Endothelial cell (in vitro differentiated cells): ENCODE measurements at places on chromosomes 11 and 22. TPM values are rescaled to one million over a fixed set of nuclear protein-coding genes. Genes with fewer than 3 reads are reported as not detected.

DNA sequence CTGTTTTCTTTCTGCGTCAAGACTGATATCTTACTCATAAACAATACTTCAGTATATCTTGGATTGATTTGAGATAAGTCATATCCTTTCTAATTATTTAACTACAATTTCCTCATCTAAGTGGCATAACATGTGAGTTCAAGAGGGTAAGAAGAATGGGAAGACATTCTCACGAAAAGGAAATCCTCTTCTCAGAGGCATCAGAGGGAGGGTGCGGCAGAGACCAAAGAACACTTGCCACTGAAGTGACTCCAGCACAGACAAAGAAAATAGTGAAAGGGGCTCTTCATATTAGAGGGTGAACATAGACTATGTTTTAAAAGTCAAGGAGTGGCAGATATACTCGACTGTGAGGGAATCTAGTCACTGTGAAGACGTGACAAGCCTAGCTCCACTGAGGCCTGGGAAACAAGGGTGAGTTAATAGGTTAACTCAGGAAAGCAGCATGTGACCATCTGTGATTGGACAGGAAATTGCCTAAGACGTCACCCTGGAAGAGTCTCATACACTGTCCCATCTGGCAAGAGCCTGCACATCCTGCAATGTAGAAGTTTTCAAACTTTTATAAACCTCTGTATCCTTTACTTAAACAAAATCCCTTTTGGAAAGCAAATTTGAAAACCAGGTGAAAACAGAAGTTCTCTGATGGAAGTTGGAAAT, 1.9 kb upstream of the MMP1 start:
- DNase-seq: no peak

- no peak for DNase-seq
Measured at GRCh38 chr11:3990406-3990805, 104.2 kb upstream of the RRM1 start.

DNA sequence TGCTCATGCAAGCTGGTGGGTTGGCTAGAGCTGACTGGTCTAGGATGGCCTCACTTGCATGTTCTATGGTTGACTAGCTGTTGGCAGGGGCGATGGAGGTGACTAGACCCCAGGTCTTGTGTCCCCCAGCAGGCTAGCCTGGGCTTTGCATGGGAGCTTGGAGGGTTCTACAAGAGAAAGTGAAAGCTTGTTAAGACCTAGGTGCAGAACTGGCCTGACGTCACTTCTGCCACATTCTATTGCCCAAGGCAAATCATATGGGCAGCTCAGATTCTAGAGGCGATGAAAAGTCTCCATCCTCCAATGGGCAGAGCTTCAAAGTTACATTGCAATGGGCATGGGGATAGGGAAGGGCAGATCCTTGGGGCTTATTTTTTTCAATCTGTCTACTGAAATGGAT, 170.9 kb downstream of the MIAT start:
- DNase-seq: no peak

DNA sequence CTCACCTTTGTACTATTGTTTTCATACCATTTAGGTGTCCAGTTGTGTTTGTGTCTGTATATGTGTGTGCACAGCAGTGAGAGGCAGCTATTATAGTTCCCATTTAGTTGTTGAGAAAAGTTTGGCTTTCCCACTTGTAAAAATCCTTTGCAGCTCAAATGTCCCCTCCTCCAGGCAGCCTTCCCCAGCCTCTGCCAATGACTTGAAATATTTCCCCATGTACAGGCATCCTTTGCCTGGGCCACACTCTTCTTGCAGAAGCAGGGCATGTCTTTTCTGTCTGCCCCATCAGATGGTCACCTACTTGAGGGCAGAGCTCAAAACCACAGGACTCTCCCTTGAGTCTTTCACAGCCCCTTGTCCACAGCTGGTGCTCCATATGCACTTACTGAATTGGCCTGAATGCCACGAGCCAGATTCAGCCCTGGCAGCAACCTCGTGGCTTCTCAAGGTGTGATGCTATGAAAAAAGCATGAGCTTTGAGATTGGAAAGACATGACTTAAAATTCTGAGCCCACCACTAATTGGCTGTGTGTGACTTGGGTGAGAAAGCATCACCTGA, 39.3 kb downstream of the MYEOV start:
- no peak for DNase-seq

DNA sequence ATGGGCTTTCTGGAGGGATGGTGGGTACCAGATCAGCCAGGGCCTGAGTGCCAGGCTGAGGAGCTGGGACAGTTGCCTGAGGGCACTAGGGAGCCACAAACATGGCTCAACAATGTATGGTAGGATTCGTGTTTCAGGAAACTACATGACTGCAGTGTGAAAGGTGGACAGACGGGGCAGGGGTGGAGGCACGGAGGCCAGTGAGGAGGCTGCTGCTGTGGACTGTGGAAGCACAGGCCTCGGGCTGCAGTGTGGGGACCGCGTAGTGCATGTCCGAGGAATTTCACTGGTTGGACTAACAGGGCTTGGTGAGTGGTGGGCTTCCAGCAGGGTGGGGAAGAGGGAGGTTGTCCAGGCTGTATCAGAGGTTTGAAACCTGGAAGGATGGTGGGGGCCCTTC, 7.8 kb downstream of the P2RY2 start:
- DNase-seq: no peak

- no peak for DNase-seq
Measured at GRCh38 chr11:69307871-69308431, 14.0 kb downstream of the MYEOV start.

DNA sequence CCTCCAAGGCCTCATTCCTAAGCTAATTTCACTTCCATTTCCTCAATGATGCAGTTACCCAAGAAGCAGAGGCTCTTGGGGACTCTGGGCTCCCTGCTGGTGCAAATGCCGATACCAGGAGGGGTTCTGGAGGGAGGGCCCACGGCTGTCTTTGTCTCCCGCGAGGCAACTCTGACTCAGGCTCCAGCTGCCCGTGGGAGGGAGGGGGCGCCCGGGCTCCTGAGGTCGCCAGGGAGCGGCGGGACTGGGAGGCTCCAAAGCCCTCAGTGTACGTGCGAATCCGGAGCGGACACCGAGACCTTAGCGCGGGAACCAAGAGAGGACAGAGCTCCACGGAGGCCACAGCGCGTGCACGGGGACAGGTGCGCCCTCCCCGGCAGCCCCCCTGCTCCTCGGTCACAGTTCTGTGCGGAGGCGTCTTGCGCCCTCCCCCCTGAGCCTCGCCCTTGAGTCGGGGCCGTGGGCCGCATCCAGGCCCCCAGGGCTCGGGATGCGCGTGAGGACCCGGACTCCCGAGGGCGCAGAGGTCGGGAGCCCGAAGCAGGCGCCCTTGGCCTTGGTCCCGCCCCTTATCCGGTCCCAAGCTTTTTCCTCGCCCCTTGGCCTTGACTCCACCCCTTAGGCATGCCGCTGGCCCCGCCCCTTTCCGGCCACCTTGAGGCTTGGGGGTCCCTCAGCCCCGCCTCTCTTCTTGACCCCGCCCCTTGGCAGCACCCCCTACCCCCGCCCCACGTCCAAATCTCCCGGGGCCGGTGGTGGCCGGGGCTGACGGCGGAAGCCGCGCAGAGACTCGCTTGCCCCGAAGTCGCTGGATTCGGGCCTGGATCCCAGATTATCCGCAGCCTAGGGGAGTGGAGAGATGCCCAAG, 4.7 kb upstream of the SHISA8 start:
- peak; percentile 70 for DNase-seq

- DNase-seq: no peak
Measured at GRCh38 chr22:49927483-49928184, 9.2 kb downstream of the CRELD2 start.

DNA sequence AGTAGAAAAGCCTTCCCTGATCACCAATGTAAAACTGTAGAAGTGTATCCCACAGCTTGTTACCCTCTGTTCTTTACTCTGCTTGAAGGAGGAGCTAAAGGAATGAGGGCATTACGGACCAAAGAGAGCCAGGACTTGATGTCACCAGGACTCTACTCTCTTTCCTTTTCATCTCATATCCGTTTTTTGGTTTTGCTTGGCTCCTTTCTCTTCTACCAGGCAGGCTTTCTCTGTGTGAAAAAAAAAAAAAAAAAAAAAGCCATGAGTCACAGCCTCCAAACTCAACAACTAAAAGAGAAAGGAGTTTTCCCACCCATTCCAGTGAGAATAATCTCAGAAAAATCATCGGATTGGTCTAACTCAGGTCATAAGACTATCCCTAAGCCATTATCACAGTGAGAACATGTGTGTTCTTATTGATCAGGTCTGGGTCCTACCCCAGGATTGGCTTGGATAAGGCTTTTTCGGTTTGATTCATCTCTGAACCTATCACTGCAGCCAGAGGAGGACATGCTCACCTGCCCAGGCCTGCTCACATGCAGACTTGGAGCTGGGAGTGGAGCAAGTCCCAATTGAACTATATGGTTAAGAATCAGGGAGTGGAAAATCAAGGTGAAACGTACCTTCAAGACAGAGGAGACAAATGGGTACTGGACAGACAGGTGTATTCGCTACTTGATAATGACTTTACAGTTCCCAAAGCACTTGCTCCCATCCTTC, 19.4 kb upstream of the LRRC55 start:
- DNase-seq: no peak

GRCh38 chr22:19419086-19419463, 12.5 kb downstream of the HIRA start:
- no peak for DNase-seq

DNA sequence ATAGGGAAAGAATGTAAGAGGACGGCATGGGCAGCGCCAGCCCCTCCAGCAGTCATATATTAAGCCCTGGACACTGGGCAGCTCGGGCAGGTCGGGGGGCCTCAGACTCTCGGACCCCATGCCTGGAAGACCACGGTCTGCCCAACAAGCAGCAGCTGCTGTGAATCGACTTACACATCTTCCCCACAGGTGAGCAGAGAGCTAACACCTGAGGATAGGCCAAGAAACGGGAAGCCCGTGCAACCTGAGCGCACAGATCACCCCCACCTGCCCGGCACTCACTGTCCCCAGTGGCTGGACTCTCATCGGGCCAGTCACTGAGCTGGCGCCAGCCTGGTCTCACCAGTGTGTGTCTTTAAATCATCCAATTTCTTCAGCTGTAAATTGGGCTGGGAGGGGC, 4.7 kb upstream of the TCF20 start:
- no peak for DNase-seq

DNA sequence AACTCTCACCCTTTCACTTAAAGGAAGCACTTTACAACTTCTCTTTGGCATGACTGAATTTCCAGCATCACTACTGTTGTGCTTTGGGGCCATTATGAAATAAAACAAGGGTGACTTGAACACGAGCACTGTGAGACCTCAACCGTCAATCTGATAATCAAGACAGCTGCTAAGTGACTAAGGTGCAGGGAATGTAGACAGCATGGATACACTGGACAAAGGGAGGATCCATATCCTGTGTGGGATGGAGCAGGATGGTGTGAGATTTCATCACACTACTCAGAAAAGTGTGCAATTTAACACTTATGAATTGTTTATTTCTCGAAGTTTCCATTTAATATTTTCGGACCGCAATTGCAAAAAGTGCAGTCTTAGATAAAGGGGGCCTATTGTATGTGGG, 16.1 kb upstream of the EXPH5 start:
- DNase-seq: no peak

DNA sequence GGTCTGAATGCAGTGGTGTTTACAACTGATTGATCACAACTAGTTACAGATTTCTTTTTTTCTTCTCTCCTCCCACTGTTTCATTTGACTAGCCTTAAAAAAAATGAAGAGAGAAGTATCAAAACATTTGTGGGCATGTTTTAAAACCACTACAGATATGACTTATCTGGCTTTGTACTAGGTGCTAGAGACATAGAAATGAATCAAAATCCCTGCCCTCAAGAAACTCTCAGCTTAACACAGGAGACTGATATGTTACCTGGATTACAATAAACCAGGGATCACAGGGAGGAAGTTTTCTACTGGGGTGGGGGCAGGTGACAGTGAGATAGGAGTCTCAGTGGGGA, 25.2 kb upstream of the CTR9 start:
- DNase-seq: no peak

GRCh38 chr11:107696140-107696539, 15.7 kb downstream of the SLN start:
- DNase-seq: no peak

GRCh38 chr11:107011977-107012376, 6.3 kb downstream of the GUCY1A2 start:
- no peak for DNase-seq

GRCh38 chr11:18491924-18492323, 34.8 kb downstream of the TSG101 start:
- no peak for DNase-seq

DNA sequence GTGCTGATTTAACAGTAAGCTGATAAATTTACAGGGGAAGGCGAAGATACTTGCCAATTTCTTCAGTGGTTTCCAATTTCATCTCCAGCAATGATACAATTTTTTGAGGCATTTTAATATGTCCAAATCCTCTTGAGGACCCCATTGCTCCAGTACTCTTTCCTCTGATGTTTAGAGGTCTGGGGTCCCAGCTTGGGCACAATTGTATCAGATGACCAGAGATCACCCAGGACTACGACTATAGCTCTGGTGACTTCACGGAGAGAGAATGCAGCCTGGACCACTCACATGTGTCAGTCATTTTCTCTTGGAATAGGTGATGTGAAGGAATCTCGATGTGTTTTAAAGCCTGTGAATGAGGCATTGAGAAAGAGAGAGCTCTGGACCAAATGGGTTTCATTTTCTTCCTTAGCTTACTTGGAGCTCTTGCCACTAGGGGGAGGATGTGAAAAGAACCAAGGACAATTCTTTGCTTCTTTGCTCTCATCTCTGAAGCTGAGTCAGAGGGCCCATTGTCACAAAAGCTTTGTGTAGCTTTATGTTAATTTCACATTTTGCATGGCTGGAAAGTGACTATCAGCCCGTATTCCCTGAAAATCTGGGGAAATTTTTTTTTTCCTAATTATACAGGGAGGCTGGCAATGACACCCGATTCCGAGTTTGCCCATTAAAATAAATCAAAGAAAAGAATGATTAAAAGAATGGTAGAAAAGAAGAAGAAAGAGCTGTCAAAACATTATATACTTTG, 6.7 kb upstream of the CCDC90B start:
- peak; percentile 53 for DNase-seq

DNA sequence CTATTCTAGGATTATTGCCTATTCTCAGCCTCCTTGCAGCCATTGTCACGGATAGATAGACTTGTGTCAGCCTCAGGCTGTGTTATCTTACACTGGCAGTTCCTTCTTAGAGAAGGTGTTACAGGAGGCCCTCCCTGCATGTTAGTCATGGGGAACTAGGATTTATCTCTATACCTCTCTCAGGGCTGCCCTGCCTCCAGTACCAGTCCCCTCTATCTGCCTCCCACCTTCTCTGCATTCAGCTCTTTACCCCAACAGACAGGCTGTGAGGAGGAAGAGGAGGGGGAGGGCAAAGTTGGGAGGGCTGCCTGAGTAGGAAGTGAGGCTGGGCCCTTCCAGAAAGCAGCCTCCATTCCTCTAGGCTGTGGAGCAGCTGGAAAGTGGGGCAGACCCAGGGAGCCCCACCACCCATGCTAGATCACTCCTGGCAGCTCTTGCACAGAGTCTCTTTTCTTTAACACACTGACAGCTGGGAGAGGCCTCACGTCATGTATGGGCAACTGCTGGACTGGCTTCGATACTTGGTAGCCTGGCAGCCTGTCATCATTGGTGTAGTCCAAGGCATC, 2.9 kb upstream of the IL18BP start:
- DNase-seq: no peak

GRCh38 chr11:11769362-11769761, 72.4 kb upstream of the USP47 start:
- DNase-seq: no peak

GRCh38 chr11:132050049-132050448, 679.6 kb downstream of the NTM start:
- DNase-seq: no peak

Gene FREY1
- total RNA-seq: 1.1 TPM

Gene MMP8
- total RNA-seq: not detected

Gene SPTBN2
- 17.1 TPM for total RNA-seq

Gene GPR83
- total RNA-seq: 0.31 TPM

Gene RBMXL2
- not detected for total RNA-seq

Gene GSTT2B
- total RNA-seq: 6.0 TPM

Gene SCGB1D2
- total RNA-seq: not detected
